AG04449 (cell line): ENCODE measurements at places on chromosomes 6 and 20.

- no peak for DNase-seq
Measured at GRCh38 chr6:142510211-142510610, 208.4 kb downstream of the ADGRG6 start.

DNA sequence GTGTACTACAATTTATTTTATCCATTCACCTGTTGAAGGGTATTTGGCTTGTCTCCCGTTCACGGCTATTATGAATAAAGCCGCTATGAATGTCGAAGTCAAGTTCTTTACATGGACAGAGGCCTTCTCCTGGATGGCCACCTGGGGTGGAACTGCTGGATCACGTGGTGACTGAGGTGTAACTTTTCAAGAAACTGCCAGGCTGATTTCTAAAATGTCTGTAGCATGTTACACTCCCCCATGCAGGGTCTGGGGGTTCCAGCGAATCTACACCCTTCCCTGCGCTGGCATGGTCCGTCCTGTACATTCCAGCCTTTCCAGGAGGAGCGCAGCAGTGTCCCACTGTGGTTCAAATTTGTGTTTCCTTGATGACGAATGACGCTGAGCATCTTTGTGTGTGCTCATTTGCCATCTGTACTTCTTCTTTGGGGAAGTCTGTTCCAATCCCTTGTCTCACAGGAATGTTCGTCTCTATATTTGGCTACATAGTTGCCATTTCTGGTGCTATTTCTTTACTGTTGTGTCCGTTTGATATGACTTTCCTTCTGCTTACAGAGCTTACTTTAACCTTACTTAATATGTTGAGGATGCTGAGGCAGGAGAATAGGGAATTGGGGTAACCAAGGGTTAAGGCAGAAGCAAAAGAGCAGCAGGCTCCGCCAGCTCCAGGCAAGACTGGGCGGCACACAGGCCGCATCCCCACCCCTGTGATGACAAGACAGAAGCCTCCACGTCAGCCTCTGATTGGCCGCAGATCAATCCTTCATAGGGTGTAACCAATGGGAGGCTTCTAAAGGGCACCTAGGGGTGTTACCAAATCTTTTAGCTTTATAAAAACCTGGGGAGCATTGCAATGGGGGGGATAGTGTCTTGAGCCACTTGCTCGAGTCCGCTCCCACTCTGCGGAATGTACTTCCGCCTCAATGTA lies 106.6 kb downstream of the TAF4 start:
- DNase-seq, result no peak

GRCh38 chr6:41477572-41477971 lies 68.6 kb upstream of the FOXP4 start:
- DNase-seq, result no peak

GRCh38 chr20:20824924-20825584 lies 112.6 kb upstream of the RALGAPA2 start:
- no peak for DNase-seq

- no peak for DNase-seq
Measured at GRCh38 chr6:70957284-70957617, 391 bp upstream of the B3GAT2 start.

DNA sequence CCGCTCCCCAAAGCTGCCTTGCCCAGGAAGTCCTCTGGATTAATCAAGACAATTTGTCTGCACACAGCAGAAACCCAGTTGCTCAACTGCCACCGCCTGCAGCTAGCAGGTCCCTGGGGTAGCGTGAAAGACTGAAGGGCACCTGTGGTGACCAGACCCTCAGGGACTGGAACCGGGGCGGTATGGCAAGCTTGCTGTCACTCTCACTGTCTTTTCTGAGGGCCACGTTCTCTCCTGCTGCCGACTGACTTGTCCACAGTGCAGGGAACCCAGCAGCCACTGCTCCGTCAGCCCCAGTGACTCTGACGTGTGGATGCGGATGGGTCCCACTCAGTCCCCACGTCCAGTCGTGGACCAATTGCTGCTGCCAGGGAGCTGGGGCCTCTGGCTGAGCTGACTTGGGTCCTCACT lies 72.8 kb upstream of the PMEPA1 start:
- no peak for DNase-seq

DNA sequence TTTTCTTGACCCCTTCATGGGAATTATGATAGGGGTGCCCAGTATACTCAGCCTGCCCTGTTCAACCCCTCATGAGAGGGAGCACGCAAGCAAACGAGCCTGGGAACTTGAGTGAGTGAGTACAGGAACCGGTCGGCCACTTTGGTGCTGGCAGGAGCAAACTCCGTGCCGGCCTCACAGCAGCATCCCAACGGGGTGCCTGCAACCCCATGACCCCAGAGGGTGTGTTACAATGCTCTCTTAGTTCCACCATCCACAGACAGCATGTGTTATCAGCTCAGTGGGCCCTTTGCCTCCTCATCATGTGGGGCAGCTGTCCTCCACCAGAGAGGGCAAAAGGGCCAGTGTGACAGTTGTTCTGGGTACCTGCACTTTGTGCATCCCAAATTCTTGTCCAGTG lies 289.8 kb downstream of the FRK start:
- DNase-seq, result no peak

- DNase-seq, result no peak
Measured at GRCh38 chr6:75946146-75946831, 126.2 kb downstream of the IMPG1 start.

DNA sequence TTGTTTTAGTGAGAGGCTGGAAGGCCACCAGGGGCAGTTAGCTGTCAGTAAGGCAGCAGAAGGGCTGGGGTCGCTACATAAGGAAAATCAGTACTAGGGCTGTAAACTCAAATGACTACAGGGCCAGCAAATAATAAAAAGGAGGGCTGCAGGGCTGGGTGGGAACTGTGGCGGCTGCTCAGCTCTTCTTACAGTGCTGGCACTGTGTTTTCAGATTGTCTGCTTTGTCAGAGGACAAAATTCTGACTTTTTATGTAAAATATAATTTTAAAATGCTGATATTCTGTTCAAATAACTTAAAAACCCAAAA lies 23.2 kb downstream of the HLA-A start:
- DNase-seq, result no peak

DNA sequence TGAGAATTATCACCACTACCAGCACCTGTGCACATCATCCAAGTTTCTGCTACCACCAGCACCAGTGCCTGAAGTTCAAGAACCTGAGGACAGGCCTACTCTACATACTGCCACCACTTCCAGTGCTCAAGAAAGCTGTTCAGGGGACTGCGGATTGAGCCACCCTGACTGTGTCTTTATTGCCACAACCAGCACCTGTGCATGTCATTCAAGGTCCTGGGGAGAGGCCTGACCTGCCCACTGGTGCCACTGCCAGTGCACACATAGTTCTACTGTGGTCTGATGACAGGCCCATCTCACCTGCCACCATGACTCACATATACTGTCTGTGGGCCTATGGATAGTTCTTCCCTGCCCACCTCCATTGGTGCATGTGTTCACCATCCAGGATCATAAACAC lies 559.4 kb downstream of the COL12A1 start:
- DNase-seq, result no peak

DNA sequence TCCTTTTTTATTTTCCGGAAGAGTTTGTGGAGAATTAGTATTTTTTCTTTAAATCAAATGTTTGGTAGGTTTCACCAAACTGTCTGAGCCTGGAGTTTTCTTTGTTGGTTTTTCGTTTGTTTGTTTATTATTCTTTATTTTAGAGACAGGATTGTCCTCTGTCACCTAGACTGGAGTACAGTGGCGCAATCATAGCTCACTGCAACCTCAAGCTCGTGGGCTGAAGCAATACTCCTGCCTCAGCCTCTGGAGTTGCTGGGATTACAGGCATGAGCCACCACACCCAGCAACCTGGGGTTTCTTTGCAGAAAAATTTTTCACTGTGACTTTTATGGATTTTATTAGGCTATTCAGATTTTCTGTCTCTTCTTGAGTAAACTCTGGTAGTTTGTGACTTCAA lies 120.2 kb upstream of the LOC128125822 start:
- no peak for DNase-seq
